ENCODE measurements at places on chromosomes 7 and 10. TPM values are rescaled to one million over a fixed set of nuclear protein-coding genes. Genes with fewer than 3 reads are reported as not detected.

The LBX1 gene
- total RNA-seq = not detected

The GRM3 gene
- 0.05 TPM for total RNA-seq

The EN2 gene
- total RNA-seq = under 0.01 TPM

The ZP3 gene
- 1.6 TPM for total RNA-seq

The DOCK4 gene
- 3.5 TPM for total RNA-seq

The HOXA9 gene
- 1.5 TPM for total RNA-seq

The AGAP5 gene
- 3.7 TPM for total RNA-seq

The NME8 gene
- total RNA-seq = 1.0 TPM

The EPHA1 gene
- total RNA-seq = 34.3 TPM

GRCh38 chr7:142557971-142558582 lies 191.2 kb upstream of the PRSS1 start:
- peak; percentile 64 for DNase-seq
- H3K27me3 ChIP-seq = no peaks in the 10 kb centered on the region
- no peak overlapping the region for H3K4me3 ChIP-seq
- H3K36me3 ChIP-seq = no peaks in the 10 kb centered on the region
- no peak overlapping the region for H3K27ac ChIP-seq

- peaks cover 8% of the 10 kb centered on the region for H3K4me1 ChIP-seq
- no peaks in the 10 kb centered on the region for H3K27me3 ChIP-seq
- no peak overlapping the region for H3K27ac ChIP-seq
- H3K36me3 ChIP-seq = no peaks in the 10 kb centered on the region
- H3K4me3 ChIP-seq = no peak overlapping the region
- no peak for DNase-seq
Observed at GRCh38 chr7:7959979-7960670, 8.5 kb upstream of the GLCCI1 start.

GRCh38 chr7:30668102-30668501 lies 14.2 kb downstream of the CRHR2 start:
- no peaks in the 10 kb centered on the region for H3K27me3 ChIP-seq
- H3K36me3 ChIP-seq = no peaks in the 10 kb centered on the region
- no peak overlapping the region for H3K4me3 ChIP-seq
- no peak for DNase-seq
- H3K27ac ChIP-seq = no peak overlapping the region
- no peaks in the 10 kb centered on the region for H3K4me1 ChIP-seq

GRCh38 chr10:131167036-131167860 lies 144.3 kb downstream of the TCERG1L start:
- no peaks in the 10 kb centered on the region for H3K36me3 ChIP-seq
- H3K27ac ChIP-seq = no peak overlapping the region
- no peak overlapping the region for H3K4me3 ChIP-seq
- DNase-seq = no peak

DNA sequence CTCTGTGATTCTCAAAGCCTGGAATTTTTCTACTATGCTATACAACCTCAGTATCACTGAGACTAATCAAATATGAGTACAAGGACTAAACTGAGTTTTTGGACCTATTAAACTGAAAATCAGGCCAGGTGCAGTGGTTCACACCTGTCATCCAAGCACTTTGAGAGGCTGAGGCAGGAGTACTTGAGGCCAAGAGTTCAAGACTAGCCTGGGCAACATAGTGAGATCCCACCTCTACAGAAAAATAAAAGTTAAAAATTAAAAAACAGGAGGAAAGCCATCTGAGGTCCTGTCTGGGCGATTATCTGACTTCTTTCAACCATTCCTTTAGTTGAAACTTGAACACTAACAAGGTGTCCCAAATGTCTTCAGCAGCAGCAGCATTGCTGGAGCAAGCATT lies 7.0 kb downstream of the XRCC2 start:
- no peak overlapping the region for H3K27ac ChIP-seq
- no peaks in the 10 kb centered on the region for H3K36me3 ChIP-seq
- H3K4me1 ChIP-seq = no peaks in the 10 kb centered on the region
- H3K27me3 ChIP-seq = no peaks in the 10 kb centered on the region

- no peak overlapping the region for H3K4me3 ChIP-seq
- no peak overlapping the region for H3K27ac ChIP-seq
- H3K4me1 ChIP-seq = no peaks in the 10 kb centered on the region
- DNase-seq = no peak
Observed at GRCh38 chr10:85621562-85621961, 745.0 kb downstream of the GRID1 start.

- H3K36me3 ChIP-seq = no peaks in the 10 kb centered on the region
- H3K27ac ChIP-seq = no peak overlapping the region
- no peak overlapping the region for H3K4me3 ChIP-seq
- no peak for DNase-seq
Observed at GRCh38 chr7:1559626-1560590, 3.9 kb upstream of the TMEM184A start.

DNA sequence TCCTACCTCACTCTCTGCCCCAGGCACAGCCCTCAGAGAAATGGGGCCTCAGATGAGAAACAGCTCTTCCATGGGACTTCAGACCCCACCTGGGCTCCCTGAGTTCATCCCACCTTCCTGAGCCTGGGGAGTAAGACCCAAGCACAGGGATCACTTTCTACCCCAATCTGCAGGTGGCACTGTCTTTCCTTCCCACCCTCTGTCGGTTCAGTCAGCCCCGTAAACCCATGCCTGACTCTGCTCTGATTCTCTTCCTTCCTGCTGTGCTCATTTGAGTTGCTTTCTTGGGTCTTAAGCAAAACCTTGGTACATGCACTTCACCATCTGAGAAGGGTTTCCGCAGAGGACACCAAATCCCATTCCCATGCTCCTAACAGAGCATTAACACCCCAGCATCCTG lies 306.4 kb upstream of the CDC14C start:
- peaks cover 12% of the 10 kb centered on the region for H3K4me1 ChIP-seq
- H3K27me3 ChIP-seq = no peaks in the 10 kb centered on the region
- no peak for DNase-seq

GRCh38 chr10:110647136-110647430 lies 2.9 kb downstream of the RBM20 start:
- no peak for DNase-seq
- H3K4me1 ChIP-seq = peaks cover 2% of the 10 kb centered on the region
- peaks cover 44% of the 10 kb centered on the region for H3K27me3 ChIP-seq
- no peak overlapping the region for H3K4me3 ChIP-seq
- no peak overlapping the region for H3K27ac ChIP-seq

DNA sequence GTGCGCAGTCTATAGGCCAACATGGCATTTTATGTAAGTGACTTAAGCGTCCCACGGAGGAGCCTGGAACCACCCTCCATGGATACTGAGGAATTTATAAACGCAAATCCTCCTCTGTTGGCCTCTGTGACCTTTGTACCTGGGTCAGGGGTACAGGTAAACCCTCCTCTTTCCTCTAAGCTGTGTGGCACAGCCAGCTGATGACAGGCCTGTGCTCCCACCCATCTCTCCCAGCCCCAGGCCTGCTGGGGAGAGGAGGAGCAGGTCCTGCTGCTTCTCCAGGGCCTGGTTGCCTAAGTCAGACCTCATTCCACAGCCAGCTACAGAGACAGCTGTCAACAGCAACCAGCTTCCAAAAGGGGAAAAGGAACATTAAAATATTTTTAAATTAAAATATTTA lies 5.0 kb downstream of the AVPI1 start:
- H3K4me1 ChIP-seq = peaks cover 4% of the 10 kb centered on the region
- no peak for DNase-seq
- H3K27me3 ChIP-seq = no peaks in the 10 kb centered on the region
- H3K4me3 ChIP-seq = no peak overlapping the region
- H3K36me3 ChIP-seq = no peaks in the 10 kb centered on the region

- no peak for DNase-seq
- no peak overlapping the region for H3K4me3 ChIP-seq
- H3K27ac ChIP-seq = no peak overlapping the region
- no peaks in the 10 kb centered on the region for H3K27me3 ChIP-seq
- no peaks in the 10 kb centered on the region for H3K36me3 ChIP-seq
Observed at GRCh38 chr10:103231047-103231551, 14.6 kb upstream of the RPEL1 start.

DNA sequence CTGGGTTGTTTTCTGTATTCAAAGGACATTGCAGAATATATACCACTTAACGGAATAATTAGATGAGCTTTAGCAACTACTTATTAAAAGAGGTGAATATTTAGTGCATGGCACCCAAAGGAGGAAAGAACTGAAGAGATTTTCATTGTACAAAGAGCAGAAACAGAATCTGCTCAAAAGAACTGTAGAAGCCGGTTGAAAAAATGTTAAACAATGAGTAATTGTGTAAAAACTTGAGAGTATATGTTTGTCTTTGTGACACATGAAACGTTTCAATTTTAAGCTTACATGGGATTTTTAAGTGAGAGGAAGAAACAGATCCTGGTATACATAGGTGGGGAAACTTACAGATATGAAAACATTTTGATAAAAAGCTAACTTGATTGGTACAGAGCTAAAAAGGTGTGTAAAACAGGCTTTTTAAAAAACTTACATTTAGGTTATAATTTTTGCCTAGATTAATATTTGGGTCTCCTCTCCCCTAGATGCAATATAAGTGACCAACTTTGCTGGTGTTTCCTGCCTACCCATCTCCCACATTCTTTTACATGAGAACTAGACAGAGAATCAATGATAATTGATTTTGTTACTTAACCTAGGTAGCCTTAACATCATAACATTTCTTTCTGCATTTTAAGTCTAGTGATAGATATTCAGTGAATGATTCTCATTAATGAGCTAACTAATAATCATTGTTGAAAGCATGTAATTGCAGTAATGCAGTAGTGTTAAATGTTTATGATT lies 6.8 kb downstream of the ARL5B start:
- peaks cover 4% of the 10 kb centered on the region for H3K4me1 ChIP-seq
- H3K36me3 ChIP-seq = peaks cover 6% of the 10 kb centered on the region
- H3K27me3 ChIP-seq = no peaks in the 10 kb centered on the region
- H3K27ac ChIP-seq = no peak overlapping the region
- H3K4me3 ChIP-seq = no peak overlapping the region
- no peak for DNase-seq

GRCh38 chr7:136890399-136890798 lies 21.9 kb downstream of the CHRM2 start:
- H3K27ac ChIP-seq = no peak overlapping the region
- no peaks in the 10 kb centered on the region for H3K4me1 ChIP-seq
- H3K36me3 ChIP-seq = no peaks in the 10 kb centered on the region
- DNase-seq = no peak

DNA sequence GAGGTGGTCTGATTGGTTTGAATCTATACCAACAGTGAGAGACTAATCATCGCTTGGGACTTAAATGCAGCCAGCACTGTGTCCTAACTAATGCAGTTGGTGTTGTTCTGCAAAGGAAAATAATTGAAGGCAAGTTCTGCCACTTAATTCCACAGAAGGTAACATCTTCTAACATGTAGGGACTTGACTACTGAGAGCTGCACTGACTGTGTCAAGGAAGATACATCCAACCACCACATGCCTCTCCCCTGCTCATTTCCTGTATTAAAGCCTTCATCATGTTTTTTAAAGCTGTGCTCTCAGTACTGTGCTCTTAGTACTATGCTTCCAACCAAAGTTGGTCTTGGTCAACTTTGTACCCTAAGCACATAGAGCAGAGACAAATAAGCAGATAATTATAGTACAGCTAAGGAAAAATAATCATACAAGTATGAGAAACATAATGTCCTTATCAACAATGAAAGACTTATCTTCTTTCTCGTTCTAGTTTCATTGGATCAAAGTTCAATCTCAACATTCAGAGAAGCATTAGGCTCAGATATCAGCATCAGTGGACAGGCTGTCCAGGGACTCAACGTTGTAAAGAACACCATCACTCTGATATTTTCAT lies 2.8 kb upstream of the CYP3A4 start:
- H3K27me3 ChIP-seq = peaks cover 2% of the 10 kb centered on the region
- H3K4me1 ChIP-seq = no peaks in the 10 kb centered on the region
- H3K4me3 ChIP-seq = no peak overlapping the region
- no peak overlapping the region for H3K27ac ChIP-seq
- H3K36me3 ChIP-seq = no peaks in the 10 kb centered on the region
